ENCODE measurements at places on chromosomes 1 and 21.

DNA sequence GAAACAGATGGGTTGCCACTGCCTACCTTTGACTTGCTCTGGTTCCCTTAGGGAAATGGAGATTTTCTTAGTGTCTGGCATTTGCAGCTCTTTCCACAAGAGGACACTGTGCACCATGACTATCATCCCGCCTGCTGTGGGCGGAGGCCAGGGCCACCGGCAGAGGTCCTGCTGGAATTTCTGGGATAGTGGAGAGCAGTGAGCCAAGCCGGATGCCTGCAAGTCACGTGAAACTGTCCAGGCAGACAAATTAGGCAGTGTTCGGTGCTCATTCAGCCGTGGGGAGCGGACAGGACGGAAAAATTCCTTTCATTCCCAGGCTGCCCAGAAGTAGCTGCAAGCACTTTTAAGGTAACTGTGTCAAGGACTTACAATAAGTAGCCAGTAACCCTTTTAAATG is 43.4 kb downstream of the IGSF5 start:
- DNase-seq = peak; percentile 80

DNA sequence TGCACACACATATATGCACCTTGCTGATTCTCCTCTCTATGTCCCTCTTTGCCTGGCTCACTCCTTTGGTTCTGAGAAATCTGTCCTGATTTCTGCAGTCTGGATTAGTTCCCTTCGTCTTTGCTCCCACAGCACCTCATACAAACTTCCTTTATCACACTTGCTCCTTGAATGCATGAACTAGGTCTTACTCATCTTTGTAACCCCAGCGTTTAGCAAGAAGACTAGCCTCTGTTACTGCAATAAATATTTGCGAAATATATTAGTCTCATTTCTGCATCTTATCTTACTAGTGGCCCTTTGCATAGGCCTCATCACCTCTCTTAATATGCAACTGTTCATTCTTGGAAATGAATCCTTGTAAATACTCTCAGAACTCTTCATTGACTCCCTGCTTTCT is 11.4 kb downstream of the SMYD2 start:
- no peak for DNase-seq

DNA sequence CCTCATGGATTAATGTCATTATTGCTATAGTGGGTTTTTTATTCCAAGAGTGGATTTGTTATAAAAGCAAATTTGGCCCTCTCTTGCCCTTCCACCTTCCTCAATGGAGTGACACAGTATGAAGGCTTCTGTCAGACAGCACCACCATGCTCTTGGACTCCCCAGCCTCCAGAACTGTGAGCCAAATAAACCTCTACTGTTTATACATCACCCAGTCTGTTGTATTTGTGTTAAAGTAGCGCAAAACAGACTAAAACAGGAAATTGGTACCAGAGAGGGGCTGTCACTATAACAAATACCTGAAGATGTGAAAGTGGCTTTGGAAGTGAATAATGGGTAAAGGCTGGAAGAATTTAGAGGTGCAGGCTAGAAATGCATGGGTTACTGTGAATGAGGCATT is 38.0 kb upstream of the DMRTB1 start:
- no peak for DNase-seq

GRCh38 chr1:181513786-181514297 is 30.5 kb downstream of the CACNA1E start:
- DNase-seq = no peak

DNA sequence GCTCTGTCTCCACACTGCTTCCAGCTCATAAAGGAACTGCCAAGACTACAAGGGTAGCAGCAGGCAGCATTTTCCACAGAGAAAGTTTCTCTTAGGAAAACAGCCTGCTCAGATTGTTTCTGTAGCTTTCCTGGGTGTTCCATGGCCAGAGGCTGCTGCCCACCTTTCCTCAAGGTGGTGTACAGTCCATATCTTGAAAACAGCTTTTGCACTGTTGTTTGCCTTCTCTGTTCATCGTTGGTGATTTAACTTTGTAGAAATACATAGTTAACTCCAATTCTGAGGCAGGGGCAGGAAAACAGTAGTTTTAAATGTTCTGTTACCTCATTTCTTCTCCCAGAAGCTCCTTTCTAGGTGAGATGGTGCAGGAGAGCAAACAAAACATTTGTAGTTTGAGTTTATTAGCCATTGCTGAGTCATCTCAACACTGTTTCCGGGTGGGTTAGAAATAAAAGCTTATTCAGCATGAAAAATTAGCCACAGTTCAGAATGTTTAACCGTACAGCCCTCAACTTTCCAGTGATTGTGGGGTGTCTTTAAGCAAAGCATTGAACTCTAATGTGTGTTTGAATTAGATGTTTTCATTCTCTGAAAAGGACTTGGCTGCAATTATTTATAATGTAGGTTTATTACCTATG is 41.7 kb downstream of the DIP2A start:
- DNase-seq = no peak

- DNase-seq = peak; percentile 71
Measured at GRCh38 chr1:201648066-201648906, 109.4 kb downstream of the NAV1 start.

DNA sequence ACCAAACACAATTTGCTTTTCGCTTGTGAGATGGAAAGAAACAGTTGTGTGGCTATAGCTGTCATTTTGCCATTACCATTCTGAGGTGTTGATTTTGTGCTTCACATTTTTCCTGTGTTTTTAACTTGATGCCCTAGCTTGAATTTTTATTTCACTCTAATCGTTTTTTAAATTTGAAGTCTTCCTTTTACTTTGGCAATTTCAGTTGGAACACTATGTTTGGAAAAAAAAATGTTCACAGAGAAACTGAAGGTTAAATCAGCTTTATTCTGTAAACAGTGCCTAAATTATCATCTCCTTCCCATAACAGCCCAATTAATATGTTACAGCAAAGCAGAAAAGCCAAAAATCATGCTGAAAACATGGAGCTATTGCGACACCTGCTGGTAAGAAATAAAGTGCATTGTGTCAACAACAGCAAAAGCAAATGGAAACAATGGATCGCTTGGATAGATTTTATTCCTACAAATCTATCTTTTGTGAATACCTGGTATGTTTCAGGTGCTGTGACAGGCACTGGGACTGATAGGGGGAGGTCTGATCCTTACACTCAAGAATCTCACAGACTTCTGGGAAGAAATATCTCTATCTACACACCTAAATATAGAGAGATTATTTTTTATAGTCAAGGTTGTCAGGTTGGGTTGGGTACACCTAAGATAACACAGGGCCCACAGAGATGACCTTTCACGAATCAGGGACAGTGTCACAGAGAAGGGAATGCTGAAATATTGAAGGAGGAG is 16.2 kb upstream of the ERICH3 start:
- peak; percentile 32 for DNase-seq

DNA sequence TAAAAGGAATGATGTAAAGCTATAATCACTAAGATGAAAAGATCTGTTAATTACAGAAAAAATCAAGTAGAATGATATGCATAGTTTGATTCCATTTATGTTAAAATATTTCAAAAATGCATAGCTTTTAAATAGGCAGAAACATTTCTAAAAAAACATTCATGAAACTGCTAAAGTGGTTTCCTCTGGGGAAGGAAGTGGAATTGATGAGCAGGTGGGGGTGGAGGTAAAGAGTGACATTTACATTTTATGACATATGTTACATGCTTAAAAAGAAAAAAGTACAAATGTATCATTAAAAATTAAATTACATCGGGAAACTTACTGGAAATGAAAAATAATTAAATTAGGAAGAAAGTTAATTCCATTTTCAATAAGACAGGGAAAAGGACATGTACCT is 42.8 kb upstream of the JAK1 start:
- no peak for DNase-seq

DNA sequence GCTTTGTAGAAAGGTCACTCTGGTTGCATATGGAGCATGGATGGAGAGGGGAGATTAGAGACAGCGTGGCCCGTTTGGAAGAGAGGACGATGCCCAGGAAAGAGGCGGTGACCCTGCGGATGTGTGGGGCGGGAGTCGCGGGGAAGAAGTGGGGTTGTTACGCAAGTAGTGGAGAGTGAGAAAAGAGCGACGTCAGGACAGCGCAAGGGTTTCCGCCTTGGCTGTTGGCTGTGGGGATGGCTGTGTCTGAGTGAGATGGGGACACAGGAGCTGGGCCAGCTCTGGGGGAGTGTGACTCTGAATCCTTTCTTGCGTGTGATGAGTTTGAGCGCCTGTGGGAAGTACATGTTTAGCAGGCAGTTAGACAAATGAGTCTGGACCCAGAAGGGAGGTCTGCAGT is 3.8 kb downstream of the B4GALT2 start:
- DNase-seq = no peak

- DNase-seq = no peak
Measured at GRCh38 chr1:201164645-201165044, 10.4 kb upstream of the TMEM9 start.

- DNase-seq = no peak
Measured at GRCh38 chr1:205077934-205078311, 6.3 kb downstream of the TMEM81 start.

- peak; percentile 12 for DNase-seq
Measured at GRCh38 chr21:44969931-44970755, 30.3 kb downstream of the SLX9 start.

DNA sequence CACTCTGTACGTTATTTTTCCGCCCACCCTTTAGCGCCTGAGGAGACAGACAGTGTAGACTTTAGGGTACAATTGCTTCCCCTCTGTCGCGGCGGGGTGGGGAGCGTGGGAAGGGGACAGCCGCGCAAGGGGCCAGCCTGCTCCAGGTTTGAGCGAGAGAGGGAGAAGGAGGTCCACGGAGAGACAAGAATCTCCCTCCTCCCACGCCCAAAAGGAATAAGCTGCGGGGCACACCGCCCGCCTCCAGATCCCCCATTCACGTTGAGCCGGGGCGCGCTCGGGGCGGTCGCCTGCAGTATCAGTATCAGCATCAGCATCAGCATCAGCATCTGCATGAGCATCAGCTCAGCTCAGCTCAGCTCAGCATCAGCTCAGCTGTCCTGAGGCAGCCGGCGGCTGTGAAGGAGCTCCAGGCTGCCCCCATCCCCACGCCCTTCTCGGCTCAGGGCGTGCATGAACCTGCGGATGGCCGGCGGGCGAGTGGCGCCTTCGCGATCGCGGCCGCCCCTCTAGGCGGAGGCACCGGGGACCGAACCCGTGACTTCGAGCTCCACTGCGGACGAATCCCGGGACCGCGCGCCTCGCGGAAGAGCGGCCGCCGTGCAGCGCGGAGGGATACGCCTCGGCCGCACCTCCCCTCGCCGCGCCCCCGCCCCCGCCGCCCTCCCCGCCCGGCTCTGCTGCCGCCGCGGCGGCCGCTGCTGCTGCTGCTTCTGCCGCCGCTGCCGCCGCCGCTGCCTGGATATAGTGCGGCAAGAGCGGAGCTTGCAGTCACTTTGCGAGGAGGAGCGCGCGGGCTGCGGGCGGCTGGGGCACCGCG is at the start of gene NCAM2:
Gene NCAM2 (plus strand): TSS at position 774 of the 820 bp plus-strand sequence.
- peak; percentile 62 for DNase-seq

GRCh38 chr1:187646536-187647107 is 817.9 kb downstream of the PLA2G4A start:
- DNase-seq = no peak

DNA sequence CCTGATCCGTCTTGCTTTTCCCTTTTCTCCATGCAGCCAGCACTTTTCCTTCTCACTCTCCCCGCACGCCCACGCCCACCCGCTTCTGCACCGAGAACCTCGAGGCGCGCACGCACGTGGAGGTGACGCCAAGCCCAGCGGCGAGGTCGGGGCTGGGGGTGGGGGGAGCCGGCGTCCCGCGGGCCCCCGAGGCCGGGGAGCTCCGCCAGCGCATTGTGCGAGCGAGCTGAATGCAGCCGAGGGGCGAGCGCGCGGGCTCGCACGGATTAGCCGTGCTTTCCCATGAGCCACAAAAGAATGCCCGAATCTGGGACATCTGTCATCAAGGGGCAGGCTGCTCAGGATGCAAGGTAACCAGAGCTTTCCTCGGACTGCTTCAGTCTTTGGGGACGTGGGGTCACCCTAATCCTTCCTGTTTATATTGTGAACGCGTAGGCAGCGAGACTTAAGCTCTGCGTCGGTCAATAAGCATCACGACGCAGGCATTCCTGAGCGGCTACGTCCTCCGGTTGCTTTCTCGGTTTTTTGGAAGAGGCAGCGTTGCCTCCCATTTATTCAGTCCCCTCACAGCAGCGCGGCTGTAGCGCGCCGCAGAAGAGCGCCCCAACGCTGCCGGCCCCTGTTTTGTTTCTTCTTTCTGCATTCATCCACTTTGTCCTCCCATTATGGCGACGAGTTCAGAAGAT is 67.3 kb upstream of the AKT3 start:
- DNase-seq = peak; percentile 76

DNA sequence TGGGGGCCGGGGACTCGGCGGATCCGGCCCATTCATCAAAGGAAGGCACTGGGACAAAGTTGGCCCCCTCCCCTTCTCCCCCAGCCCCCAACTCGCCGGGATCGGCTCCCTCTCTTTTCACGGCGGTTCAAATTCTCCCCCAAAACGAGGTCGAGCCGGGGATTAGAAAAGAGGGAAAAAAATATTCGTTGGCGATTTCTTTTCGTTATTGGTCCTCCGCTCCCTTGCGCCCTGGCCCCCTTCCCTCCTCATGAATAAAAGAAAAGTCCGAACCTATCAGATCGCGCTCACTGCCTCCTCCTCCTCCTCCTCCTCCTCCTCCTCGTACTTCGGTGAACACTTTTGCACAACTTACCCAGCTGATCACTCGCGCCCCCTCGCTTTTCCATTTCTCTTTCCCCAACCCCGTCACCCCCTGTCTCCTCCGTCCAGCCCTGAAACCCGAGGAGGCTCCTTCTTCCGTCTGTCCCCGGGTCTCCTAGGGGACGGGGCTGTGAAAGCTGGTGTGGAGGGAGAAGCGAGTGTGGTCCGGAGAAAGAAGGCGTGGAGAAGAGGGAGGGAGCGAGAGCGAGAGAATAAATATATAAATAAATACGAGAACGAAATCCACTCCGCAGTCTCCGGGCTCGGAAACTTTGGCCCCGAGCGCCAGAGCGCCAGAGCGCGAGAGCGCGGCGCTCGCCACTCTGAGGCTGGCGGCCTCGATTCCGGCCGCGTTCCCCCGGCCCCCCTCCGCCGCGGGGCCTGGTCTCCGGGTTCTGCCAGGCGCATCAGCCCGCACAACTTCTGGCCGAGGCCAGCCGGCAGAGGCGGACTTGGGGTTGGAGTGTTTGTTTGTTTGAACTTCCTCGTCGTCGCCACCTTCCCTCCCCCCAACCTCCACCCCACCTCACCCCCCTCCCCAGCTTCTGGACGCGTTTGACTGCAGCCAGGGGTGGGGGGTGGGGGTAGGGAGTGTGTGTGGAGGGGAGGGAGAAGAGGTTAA is at the start of gene PAX7:
Gene PAX7 (plus strand): TSS at position 336 of the 985 bp plus-strand sequence. CDS start 758 bp downstream, outside the sequence.
- no peak for DNase-seq

GRCh38 chr1:21696931-21697330 is 27.8 kb upstream of the RAP1GAP start:
- no peak for DNase-seq

DNA sequence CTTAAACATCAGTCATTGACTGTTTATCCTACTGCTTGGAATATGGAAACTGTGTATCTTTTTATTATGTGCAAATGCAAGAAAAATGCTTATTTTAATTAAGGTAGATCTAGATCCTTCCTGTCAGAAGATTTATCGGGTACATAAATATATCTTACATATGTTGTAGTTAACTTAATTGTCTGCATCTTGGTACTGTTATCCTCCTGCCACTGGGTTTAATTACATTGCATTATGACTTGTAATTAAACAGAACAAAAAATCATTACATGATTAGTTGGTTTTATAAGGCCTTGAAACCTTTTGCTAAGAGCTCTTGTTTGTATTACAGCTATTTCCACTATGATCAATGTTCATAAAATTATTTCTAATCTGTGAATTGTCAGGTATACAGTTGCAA is 211.2 kb downstream of the PTGER3 start:
- no peak for DNase-seq

GRCh38 chr21:44888581-44889550 is 15.4 kb upstream of the PTTG1IP start:
- DNase-seq = no peak

- DNase-seq = no peak
Measured at GRCh38 chr1:176699821-176700220, 236.8 kb downstream of the PAPPA2 start.

Data from amniotic stem cell (primary cell).